ENCODE measurements at places on chromosomes 16 and 17. TPM values are rescaled to one million over a fixed set of nuclear protein-coding genes. Genes with fewer than 3 reads are reported as not detected.

The CNGB1 gene
- not detected for total RNA-seq

The TBX4 gene
- not detected for total RNA-seq

The VAT1L gene
- 0.98 TPM for total RNA-seq

The CTF1 gene
- total RNA-seq = 6.8 TPM

The OXLD1 gene
- total RNA-seq = 69.1 TPM

All from mesangial cell (primary cell).